Urinary bladder (tissue), 4 donors: ENCODE measurements at places on chromosomes 11 and 22. TPM values are rescaled to one million over a fixed set of nuclear protein-coding genes. Genes with fewer than 3 reads are reported as not detected.

DNA sequence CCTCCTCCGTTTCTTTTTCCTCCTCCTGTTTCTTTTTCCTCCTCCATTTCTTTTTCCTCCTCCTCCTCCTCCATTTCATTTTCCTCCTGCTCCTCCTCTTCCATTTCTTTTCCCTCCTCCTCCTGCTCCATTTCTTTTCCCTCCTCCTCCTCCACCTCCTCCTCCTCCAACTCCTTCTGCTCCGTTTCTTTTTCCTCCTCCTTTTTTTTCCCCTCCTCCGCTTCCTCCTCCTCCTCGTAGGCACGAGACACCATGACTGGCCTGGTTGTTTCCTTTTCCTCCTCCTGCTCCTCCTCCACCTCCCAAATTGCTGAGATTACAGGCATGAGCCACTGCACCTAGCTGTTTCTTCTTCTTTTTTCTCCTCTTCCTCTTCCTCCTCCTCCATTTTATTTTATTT lies 25.6 kb upstream of the DRICH1 start:
- DNase-seq: no peak

MYO7A gene
- 4.7 TPM for total RNA-seq

DNA sequence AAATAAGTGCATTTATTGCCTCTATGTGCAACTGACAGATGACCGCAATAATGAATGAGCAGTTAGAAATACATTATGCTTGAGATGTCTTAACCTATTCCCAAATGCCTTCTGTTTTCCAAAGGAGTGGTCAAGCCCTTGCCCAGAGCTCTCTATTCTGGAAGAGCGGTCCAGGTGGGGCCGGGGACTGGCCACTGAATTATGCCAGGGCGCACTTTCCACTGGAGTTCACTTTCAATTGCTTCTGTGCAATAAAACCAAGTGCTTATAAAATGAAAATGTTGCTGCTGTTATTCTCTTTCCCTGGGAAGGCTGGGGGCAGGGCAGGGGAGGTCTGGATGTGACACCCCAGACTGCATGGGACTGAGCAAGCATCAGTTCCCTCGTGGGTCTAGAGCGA lies 11.0 kb downstream of the NEFH start:
- no peak for DNase-seq

GRCh38 chr11:63489879-63490278 lies 1.1 kb downstream of the PLAAT5 start:
- no peak for DNase-seq

- DNase-seq: no peak
Observed at GRCh38 chr22:27099946-27100722, 442.7 kb downstream of the MIAT start.

APLNR gene
- total RNA-seq: 50.7 TPM

CASP5 gene
- 0.74 TPM for total RNA-seq

GRCh38 chr11:86577644-86578636 lies 94.5 kb downstream of the ME3 start:
- DNase-seq: no peak

- DNase-seq: no peak
Observed at GRCh38 chr22:17346578-17346977, 22.7 kb upstream of the CECR2 start.

GRCh38 chr22:36228944-36229343 lies 10.4 kb downstream of the APOL2 start:
- no peak for DNase-seq

MS4A6E gene
- total RNA-seq: not detected

- no peak for DNase-seq
Observed at GRCh38 chr11:38182126-38182866, 1584.3 kb upstream of the RAG2 start.

- DNase-seq: no peak
Observed at GRCh38 chr11:44982496-44983062, 31.9 kb upstream of the TP53I11 start.

P2RX3 gene
- total RNA-seq: 1.5 TPM

- no peak for DNase-seq
Observed at GRCh38 chr11:63763496-63764339, 4.9 kb downstream of the ZFTA start.

DNA sequence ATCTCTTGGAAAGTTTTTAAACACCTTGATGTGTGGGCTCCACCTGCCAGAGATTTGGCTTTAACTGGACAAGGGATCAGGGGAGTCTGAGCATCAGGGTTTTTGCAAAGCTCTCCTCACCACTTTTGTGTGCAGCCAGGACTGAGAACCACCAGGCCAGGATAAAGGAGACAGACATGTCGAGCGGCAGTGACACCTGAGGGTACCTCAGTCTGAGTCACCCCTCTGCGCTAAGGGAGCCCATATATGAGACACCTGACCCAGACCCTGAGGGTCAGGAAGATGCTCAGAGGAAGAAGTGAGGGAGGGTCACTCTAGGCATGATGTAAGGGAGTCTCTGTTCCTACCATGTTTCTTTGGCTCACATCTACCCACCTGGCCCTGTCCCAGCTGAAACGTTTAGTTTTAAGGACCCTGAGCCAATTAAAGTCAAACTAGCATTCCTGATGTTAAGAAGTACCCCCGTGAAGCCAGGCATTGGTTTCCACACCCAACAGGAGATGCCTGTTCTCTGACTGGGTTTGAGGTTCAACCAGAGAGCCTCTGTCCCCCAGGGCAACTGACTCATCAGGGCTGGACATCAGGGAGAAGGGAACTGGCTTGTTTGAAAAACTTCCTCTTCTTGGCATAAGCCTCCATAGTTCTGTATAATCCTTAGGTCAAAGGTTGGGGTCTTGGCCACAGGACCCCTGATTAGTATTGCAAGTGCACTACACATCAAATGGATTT lies 72.4 kb upstream of the BIRC3 start:
- DNase-seq: no peak

GRCh38 chr22:22201185-22201929 lies 43.2 kb upstream of the VPREB1 start:
- DNase-seq: peak; percentile 4

- DNase-seq: no peak
Observed at GRCh38 chr11:429391-429790, 12.4 kb downstream of the ANO9 start.

- DNase-seq: no peak
Observed at GRCh38 chr22:22600531-22601261, 41.6 kb upstream of the PRAME start.

DNA sequence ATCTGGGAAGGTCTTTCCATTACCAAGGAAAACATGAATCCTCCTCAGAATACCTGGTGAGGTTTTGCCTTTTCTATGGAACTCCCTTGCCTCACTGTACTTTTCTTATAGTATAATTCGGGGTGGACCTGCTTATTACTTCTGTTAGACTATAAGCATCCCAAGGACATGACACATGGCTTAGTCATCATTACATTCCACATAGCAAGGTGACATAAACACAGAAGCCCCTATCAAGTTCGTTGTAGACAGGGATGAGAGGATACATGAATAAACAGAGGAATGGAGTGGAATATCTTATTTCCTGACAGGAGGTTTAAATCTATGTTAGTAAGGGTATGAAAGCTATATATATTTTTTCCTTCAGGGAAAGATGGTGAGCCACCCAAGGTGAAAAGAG lies 532.2 kb upstream of the CCDC90B start:
- no peak for DNase-seq

DNA sequence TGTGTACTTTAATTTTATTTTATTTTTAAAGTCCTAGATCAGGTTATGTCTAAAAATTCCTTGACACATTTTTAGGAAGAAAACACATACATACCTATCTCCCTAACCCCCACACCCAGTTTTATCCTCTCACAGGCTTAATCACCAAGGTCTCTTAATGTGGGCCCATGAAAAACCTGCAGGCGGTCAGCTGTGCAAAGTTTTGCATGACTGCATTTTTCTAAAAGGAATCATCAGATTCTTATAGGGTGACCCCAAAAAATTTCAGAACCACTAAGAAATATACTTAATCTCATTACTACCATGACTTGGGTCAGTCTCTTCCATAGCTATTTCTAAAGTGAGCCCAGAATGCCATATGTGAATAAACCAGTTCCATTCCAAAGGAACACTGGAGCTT lies 19.8 kb downstream of the SAA1 start:
- no peak for DNase-seq

- no peak for DNase-seq
Observed at GRCh38 chr11:27247660-27248059, 115.4 kb downstream of the CCDC34 start.

ARFIP2 gene
- total RNA-seq: 25.6 TPM

DNA sequence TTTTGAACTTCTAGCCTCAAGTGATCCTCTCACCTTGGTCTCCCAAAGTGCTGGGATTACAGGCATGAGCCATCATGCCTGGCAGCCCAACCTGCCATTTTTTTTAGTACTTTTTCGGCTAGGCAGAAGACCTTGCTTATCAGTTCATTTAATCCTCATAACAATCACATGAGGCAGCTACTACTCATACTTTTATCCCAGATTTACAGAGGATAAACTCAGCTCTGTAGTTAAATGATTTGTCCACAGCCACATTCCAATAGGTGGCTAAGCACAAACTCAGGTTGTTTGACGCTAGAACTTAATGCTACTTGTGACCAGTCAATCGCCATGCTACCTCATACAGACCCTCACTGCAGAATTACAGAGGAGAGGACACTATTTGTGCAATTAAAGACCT lies 28.1 kb downstream of the SBF2 start:
- DNase-seq: no peak

- DNase-seq: no peak
Observed at GRCh38 chr11:59865031-59865430, 1.3 kb downstream of the TCN1 start.

DRD2 gene
- 0.32 TPM for total RNA-seq

GRCh38 chr11:126886636-126887035 lies 113.9 kb downstream of the KIRREL3 start:
- DNase-seq: no peak

ARHGAP42 gene
- total RNA-seq: 51.6 TPM
